Right atrium auricular region (tissue), 2 donors: ENCODE measurements at places on chromosomes 4 and X.

DNA sequence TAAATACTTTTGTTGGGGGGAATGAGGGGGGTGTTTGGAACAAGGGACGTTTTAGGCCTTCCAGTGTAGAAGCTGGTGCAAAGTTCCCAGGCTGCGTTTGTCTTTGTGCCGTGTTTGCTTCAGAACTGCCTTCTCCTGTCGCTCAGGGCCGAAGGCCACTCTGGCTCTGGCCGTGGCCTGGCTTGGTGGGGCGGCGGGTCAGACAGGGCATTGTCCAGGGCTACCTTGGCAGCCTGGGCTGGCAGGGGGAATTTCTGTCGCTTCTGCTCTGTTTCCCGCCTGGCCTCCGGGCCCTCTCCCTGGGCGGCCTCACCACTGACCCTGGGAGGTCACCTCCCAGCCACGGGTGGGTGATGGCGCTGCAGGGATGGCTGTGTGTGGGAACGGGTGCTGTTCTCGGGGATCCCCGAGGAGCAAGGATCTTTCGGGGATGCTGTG, 140.0 kb downstream of the COL4A6 start:
- no peak for DNase-seq

DNA sequence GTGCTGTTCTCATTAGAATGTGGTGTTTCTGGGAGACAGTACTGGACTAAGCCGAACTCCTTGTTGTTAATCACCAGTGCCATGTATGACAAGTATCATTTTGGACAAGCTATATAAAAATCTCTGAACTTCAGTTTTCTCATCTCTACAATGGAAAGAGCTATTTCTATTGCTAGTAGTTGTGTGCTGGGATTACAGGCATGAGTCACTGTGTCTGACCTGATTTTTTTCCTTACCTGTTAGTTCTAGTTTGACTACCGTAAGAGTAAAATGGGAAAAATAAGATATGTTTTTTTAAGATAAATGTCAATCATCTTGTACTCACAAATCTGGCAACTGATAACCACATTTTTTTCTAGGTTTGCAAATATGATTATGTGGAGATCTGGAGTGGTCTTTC, 192.3 kb downstream of the TLL1 start:
- no peak for DNase-seq

GRCh38 chrX:15761564-15762191, 23.6 kb downstream of the CA5B start:
- DNase-seq, result no peak

DNA sequence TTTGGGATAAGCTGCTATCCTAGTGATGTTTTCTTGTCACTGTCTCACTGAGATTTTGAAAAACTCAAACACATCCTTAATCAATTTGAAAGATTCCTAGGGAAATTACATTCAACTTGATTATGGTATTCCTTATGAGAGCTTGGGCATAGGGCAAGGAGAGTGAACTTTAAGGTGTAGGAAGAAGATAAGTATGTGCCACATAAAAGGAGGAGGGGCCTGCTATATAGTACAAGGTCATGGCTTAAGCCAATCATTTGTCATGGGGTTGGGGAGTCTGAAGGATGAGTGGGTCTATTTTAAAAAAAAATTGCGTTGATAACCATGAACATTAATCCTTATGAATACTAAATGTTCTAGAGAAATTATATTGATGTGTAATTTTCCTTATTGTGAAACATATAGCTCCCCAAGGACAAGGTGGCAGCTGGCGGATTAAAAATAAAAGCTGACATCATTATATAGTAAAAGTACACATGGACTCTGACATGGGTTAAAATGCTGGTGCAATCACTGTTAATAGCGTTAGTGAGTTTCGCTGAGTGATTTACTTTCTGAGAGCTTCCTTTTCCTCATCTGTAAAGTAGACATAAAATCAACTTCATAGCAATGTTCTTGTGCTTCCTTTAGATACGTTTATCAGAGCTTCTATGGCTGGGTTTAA, 17.4 kb downstream of the GALNT7 start:
- no peak for DNase-seq

DNA sequence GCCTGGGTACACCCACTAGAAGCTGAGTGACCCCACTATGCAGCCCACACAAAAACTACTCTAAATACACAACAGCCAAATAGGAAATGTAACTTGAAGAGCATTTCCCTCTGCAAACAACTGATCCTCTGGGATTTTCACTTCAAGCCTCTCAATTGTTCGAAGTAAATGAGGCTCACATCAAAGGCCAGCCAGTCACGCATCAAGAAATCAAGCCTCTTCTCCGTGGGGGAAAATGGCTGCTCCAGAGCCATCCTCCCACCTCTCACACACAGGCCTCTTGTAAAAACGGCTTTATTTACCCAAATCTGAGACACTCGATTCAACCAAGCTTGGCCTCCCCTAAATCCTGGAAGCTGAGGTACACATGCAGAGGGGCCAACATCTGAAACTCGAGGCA, 14.3 kb downstream of the PCDH19 start:
- no peak for DNase-seq
